Natural killer cell treated with Interleukin-12 subunit alpha and Interleukin-12 subunit beta and Interleukin-15 and Interleukin-18, amount 100 ng/mL, for 72 hours (primary cell): ENCODE measurements at places on chromosomes 3 and 15.

DNA sequence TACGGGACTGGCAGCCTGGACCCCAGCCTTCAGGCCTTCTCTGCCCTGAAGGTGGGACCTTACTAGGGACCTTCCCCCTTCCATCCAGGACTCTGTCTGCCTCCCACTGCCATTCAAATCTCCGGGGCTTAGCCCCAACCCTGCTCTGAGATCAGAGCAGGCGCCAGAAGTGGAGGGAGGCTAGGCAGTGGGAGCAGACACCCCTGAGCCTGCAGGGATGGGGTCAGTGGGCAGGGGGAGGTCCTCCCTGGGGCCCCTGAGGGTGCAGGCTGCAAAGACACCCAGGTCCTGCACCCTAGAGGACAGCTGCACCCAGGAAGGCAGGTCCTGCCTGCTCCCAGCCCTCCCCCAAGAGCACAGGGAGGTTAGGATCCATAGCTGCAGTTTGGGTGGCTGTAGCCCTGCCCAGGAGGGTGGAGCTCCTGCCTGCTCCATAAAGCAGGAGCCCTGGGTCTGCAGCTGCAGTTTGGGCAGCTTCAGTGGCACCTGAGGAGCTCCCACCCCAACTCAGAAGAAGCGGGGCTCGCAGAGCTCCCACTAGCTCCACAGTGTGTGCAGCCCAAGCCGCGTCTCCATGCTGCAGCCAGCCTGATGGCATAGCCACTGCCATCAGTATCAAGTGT, 8.1 kb upstream of the POC1A start:
- DNase-seq, result no peak

DNA sequence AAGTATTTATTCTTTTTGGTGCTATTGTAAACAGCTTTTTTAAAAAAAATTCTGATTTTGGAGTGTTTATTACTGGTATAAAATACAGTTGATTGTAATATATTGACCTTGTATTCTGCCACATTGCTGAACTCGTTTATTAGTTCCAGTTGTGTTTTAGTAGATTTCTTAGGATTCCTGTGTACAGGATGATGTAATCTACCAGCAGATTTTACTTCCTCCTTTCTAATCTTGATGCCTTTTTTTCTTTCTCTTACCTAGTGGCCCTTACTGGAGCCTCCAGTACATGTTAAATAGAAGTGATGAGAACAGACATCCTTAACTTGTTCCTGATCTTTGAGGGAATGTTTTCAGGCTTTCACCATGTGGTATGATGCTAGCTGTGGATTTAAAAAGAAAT, 70.4 kb upstream of the KY start:
- no peak for DNase-seq

DNA sequence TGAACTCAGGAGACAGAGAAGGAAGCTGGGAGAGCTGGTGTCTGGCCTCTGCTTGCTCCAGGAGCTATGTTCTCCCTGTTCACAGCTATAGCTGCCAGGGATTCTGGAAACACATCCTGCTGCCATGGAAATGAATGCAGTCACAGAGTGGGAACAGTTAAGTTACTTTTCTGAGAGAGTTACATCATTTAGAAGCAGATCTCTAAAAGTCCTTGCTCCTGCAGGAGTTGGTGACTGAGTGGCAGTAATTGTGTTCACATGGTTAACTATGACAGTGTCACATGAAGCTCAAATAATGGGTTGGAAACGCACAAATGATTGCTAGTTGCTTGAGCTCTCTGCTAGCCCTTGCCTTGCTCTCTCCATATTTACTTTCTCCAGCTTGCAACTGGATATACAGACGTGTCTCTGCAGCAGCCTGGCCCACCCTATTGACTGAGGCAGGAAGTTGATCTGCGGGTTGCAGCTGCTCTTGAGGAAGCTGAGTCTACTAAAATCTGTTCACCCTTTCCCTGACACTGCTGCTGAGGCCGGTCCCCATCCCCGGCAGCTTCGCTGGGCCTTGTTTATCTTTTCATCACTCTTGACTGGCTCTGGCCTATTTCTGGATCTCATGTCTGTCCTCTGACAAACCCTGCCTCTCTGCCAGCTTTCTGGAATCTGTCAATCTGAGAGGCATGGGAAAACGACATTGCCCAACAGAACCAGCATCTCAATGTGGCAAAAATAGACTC, 16.7 kb upstream of the ISLR start:
- DNase-seq, result no peak

DNA sequence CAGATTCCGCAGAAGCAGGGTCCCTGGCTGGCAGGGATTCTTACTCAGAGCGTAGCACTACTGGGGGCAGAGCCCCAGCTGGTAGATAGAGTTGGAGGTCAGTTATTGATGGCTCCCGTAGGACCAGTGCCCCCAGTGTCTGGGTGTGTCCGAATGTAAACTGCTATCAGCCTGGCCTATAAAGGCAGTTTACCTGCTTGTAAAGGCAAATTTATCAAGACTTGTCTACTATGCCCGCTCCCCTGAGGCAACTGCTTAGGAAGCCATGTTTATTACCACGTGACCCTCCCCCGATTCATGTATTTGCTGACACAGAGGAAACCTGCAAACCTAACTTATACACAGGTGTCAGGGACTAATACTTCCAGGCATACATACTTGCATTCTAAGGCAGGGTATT, 607 bp upstream of the PPP1R14D start:
- no peak for DNase-seq

- peak; percentile 99 for DNase-seq
Measured at GRCh38 chr3:14124615-14125192, at the start of the genes CHCHD4 and TMEM43. Gene CHCHD4 (minus strand): TSS chr3:14124870. CDS start chr3:14124676, 194 bp downstream. Gene TMEM43 (plus strand): TSS chr3:14125052. CDS start chr3:14125194, 142 bp downstream.

DNA sequence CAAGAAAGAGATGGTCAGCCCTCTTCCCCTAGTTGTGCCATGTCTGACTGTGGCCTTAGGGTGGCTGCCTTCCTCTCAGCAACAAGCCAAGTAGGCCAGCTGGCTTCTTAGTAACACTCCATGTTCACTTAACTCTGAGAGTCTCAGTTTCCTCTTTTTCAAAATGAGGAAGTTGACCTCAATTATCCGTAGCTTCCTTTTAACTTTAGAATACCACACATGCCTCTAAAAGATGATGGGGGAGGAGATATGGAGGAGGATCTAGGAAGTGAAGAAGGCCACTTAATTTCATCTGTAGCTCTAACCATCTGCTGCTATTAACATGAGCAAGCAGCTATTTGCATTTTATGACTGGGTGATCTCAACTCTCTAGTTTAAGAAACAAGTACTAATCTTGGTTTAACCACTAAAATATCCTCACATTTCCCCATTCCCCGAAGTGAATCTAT, 32.9 kb downstream of the CD200R1L start:
- no peak for DNase-seq

- DNase-seq, result no peak
Measured at GRCh38 chr3:86175051-86175536, 815.9 kb downstream of the VGLL3 start.

DNA sequence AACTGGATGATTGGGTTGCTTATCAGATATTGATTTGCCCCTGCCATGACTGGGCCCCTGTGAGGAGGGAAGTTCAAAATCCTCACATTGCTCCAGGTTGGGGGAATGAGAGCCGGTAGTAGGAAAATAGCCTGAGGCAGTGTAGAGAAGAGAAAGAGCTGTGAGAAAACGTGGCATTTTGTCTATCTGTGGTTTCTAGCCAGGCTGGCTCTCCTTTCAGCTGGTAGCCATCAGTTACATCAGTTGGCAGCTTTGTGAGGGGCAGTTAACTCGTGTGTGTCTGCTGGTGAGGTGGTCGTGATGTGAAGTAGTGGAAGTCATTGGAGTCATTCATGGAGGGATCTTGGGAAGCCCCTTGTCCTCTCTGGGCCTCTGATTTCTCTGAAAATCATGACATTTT, 5.2 kb downstream of the ESYT3 start:
- DNase-seq, result no peak

- no peak for DNase-seq
Measured at GRCh38 chr3:35931867-35932266, 292.5 kb downstream of the ARPP21 start.
